ENCODE measurements at places on chromosomes 6 and 20. TPM values are rescaled to one million over a fixed set of nuclear protein-coding genes. Genes with fewer than 3 reads are reported as not detected.

The BEND6 gene
- 4.9 TPM for total RNA-seq

The TRIM40 gene
- not detected for total RNA-seq

The BANF2 gene
- total RNA-seq, result not detected

The ZSCAN23 gene
- 7.3 TPM for total RNA-seq

The EMILIN3 gene
- 68.9 TPM for total RNA-seq

The TINAG gene
- not detected for total RNA-seq

The ELOVL4 gene
- total RNA-seq, result 2.7 TPM

The CD93 gene
- total RNA-seq, result 112 TPM

The RNF39 gene
- total RNA-seq, result 1.8 TPM
